Fibroblast of lung (primary cell): ENCODE measurements at places on chromosomes 16 and 17. TPM values are rescaled to one million over a fixed set of nuclear protein-coding genes. Genes with fewer than 3 reads are reported as not detected.
A peak's percentile ranks its signal among the peaks of the same experiment; 100 is the strongest.

Gene SNX20
- polyA plus RNA-seq, result not detected in 2 replicates

DNA sequence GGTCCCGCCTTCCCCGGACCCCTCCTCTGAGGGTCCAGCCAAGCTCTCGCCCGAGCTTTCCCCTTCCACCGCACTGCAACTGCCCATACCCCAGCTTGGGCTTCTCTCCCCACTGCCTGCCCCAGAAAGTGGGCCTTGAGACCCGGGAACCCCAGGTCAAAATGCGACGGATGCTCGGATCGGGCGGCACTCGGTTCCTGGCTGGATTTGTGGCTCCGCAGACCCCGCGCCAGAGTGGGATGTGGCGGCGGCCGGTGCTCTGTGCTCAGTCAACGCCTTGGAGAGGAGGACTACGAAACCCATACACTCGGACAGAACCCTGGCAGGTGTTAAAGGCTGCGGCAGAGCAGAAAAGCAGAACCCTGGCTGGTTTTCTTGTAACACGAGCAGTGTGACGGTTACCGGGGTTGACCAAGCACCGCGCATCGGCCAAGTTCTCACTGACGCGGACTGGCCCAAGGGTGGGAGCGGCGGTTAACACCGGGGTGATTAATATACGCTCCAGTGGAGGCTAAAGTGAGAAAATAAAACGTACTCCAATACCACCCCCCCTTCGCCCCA is 885 bp upstream of the SLFN13 start:
- peak; percentile 40 for DNase-seq

DNA sequence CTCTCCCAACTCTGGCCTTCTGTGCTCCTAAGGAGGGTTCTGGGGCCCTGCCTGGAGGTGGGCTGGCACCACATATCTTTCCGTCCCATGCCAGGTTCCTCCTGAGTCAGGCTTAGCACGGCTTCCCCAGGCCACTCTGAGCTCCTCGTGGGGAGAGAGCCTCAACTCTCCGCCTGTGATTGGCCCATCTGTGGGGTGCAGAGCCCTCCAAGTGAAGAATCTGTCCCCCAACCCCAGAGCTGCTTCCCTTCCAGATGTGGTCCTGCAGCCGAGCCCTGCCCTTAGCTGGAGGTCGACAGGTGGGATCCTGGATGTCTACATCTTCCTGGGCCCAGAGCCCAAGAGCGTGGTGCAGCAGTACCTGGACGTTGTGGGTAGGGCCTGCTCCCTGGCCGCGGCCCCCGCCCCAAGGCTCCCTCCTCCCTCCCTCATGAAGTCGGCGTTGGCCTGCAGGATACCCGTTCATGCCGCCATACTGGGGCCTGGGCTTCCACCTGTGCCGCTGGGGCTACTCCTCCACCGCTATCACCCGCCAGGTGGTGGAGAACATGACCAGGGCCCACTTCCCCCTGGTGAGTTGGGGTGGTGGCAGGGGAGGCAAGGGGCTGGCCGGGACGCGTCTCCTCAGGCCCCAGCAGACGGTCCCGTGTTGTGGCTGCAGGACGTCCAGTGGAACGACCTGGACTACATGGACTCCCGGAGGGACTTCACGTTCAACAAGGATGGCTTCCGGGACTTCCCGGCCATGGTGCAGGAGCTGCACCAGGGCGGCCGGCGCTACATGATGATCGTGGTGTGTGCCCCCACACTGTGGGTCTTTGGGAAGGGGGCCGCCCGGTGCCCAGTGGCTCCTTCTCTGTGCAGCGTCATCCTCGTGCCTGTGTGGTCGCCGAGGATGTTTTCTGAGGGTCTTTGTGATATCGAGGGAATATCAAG is 6.9 kb downstream of the GAA start:
- DNase-seq, result no peak

Gene IRX5
- 0.05 TPM in 1 of 2 replicates, not detected in the other for polyA plus RNA-seq

DNA sequence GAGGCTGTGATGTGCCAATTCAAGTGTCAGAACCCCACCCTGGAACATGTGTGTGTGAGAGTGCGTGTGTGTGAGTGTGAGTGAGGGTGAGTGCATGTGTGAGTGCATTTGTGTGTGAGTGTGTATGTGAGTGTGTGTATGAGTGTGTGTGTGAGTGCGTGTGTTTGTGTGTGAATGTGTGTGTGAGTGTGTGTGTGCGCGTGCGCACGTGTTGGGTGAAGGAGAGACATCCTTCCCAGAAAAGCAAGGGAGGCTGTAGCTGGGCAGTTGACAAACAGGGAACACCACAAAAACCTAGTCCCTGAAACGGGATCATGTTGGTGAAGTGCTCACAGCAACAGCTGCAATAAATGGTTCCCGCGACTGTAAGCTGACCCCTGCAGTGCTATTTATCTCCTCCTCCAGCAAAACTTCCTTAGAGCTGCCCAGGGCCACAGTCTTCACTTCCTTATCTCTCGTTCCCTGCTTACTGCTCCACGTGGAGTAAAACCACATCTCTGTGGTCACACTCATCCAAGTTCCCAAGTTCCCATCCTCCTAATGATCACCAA is 40.1 kb upstream of the RPL38 start:
- DNase-seq, result no peak

Gene NPIPA2
- 0.94 and 1.6 TPM in 2 replicates for polyA plus RNA-seq

DNA sequence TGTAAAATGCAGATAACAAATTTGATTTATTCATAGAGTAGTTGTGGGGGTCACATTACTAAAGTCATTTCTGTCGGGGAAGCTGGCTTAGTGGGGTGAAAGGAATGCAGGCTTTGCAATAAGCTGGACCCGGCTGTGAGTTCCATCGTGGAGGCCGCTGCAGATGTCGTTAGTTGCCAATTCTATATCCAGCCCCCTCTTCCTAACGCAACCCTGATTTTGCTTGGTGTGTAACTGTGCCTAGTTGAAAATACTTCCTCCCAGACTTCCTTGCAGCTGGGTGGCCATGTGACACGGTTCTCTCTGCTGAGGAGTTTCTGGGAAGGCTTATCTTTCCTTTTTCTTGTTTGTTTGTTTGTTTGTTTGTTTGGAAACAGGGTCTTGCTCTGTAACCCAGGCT is 4.5 kb downstream of the MFSD6L start:
- DNase-seq, result no peak

DNA sequence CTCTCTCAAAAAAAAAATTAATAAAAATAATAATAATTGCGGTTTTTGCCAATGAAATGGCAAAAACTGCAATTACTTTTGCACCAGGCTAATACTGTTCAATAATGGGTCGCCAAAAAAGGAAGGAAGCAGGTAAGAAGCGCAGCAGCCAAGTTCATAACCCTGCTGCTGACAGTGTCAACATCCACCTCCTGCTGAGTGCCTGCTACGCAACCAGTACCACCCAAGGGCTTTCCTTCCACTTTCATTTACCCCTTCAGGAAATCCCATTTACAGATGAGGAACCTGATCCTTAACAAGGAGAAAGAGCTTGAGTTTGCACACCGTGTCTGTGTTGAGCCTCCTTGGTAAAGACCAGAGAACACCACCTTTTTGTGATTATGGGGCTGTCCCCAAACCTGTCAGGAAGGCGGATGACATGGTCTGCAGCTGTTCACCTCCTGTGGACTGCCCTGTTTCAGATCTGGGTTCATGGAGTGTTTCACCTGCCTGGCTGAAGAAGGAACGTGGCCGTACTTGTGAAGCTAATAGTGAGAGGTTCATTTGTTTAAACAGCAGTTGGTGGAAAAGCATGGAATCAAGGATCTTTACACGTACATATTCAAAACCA is 378.0 kb downstream of the SLC39A11 start:
- no peak for DNase-seq

- peak; percentile 71 for DNase-seq
Measured at GRCh38 chr17:9971991-9972390, 66.9 kb upstream of the RCVRN start.
